ENCODE measurements at places on chromosomes 2 and 18.
A peak's percentile ranks its signal among the peaks of the same experiment; 100 is the strongest.

DNA sequence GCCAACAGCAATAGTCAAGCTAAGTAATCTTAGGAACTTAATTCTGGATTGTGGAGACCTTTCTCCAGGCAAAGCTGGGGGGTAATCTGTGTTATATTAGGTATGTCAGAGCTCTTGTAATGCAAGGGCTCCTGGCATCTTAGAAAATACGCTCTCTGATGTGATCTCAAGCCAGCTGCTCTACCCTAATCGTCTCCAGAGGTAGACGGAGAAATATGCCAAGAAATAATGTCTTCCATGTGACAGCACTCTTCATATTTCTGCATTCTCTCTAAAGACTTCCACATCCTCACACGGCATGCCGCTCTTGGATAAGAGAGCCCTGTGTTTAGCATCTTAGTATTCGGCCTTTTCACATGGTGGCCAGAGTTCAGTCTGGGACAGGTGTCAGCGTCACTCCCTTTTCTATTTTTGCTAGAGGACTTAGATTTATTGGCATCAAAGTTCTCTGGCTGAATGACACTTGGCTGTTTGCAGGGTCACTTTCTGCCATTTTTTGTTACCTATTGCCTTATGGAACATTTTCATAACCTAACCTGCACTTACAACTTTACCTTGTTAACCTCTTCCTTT lies 25.2 kb downstream of the CAPN13 start:
- DNase-seq, result no peak

GRCh38 chr18:245282-245847 lies 22.5 kb downstream of the THOC1 start:
- no peak for DNase-seq

DNA sequence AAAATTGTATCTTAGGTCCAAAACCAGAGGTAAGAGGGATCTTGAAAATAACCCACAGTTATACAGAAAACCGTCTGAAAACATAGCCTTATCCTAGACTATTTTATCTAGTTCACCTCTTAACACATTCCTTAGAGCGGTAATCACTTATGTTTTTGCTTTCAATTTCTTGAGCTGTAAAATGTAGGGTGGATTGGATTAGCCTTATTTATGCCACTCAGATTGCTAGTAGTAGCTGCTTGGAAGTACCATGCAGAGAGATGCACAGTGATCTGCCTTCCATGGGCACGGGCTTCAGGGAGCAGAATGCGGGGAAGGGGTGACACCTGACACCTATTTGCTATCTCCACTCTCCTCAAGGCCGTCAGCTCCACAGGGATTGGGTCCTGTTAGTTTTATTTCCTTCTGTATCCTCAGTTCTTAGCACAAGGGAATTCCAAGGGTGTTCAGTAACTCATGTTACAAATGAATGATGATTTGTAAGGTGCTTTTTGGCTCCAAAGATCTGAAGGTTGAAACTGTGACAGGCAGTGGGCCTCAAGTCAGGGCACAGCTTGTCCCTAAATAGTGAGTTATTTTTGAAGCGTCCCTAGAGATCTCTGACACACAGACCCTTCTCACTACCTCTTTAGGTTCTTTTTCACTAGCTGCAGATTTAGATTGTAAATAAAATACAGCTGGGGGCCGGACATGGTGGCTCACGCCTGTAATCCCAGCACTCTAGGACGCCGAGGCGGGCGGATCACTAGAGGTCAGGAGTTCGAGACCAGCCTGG lies 64.0 kb upstream of the PMAIP1 start:
- peak; percentile 49 for DNase-seq

DNA sequence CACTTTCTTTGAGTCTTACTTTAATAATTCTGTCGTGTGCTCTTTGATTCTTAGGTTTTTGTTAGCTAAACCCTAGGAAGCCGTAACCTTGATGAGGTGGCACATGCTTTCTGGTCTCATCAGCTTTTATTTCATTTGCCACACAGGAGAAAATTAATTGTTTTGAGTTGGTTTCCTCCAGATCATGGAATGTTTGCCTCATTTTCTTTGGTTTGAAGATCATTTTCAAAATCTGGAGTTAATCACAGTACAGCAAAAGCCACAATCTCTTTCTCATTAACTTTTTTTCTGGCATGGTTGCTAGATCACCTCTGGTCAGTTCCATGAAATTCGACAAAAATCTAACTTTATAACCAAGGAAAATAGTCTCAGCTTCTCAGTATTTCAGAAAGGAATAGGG lies 182.9 kb downstream of the MYO1B start:
- DNase-seq, result no peak

GRCh38 chr18:48909721-48910120 lies 41.0 kb downstream of the SMAD7 start:
- no peak for DNase-seq

GRCh38 chr2:149470046-149470445 lies 117.5 kb downstream of the MMADHC start:
- no peak for DNase-seq
